Stimulated activated CD4-positive, alpha-beta T cell treated with anti-CD3 and anti-CD28 coated beads, TNF-alpha, amount 100 ng/mL, for 4 hours (primary cell): ENCODE measurements at places on chromosomes 11 and 22.

DNA sequence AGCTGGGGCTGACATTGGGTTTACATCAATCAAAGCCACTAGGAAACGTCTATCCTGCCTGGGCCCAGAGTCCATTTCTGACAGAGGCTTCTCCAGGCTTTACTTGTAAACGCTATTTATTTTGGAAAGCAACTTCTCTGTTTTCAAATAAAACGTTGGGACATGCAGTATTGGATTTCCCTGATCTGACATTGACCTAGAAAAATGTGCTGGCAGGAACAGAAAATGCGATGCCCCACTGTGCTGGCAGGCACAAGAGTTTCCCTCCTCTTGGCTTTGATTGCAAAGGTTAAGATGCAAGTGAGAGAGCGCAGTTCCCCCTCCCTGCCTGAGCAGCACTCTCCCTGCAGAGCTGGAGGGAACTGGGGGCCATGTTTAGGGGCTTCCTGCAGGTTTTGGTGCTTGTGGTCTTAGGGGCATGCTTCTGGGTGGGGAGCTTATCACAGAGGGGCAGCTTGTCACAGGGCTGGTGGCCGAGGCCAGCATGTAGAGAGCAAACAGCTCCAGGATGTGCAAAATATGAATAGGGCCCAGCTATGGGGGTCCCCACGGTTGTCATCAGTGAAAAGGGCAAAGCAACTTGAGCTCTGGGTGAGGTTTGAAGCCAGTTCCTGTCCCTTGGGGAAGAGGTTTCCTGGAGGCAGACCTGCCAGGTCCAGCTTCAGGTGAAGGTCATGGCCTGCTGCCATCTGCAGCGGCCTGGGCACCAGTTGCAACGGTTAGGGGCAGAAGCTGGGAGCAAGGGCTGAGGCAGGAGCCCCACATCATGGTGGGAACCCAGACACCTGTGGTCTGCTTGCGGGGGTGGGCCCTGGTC is 42.3 kb upstream of the DKK3 start:
- DNase-seq, result no peak

- DNase-seq, result no peak
Observed at GRCh38 chr11:9769621-9770020, 105.7 kb downstream of the SWAP70 start.

- DNase-seq, result no peak
Observed at GRCh38 chr22:35986088-35986487, 42.5 kb downstream of the RBFOX2 start.

DNA sequence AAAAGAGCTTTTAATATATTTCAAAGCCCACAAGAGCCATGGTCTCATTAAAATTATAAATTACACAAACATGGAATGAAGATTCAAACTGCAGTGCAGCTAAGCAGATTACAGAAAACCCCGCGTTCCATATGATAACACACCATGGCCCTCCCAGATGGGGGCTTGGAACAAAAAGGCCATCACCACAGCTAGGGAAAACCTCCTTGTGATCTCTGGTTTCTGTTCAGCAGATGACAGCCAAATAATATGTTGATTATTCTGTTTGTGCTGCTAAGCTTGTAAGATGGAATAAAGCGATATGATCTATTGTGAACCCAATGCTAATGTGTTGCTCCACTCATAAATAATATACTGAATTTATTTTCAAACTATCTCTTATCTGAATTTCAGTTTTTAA is 28.5 kb downstream of the IMMP1L start:
- no peak for DNase-seq

DNA sequence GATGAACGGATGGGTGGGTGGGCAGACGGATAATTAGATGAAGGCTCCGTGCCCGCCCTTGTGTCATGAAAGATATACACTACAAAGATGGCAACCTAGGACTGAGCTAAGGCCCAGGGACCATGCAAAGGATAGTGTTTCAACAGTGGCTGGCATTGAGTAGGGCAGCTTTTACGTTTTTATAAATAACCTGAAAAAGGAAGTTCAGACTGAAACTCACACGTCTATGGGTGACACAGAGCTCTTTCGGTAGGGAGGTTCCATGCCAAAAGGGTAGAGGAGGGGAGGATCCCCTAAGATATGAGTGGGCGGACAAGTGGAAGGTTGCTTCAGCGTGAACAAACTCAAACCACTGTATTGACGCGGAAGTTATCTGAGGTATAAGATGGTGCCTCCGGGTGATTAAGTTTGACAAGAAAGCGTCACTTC is 90.5 kb downstream of the UBASH3B start:
- peak; percentile 54 for DNase-seq

- no peak for DNase-seq
Observed at GRCh38 chr22:24417200-24417599, 10.2 kb upstream of the ADORA2A start.

GRCh38 chr22:20550057-20550817 is 42.8 kb downstream of the MED15 start:
- no peak for DNase-seq

GRCh38 chr11:40293655-40294348 is 1165.7 kb downstream of the LRRC4C start:
- DNase-seq, result no peak

DNA sequence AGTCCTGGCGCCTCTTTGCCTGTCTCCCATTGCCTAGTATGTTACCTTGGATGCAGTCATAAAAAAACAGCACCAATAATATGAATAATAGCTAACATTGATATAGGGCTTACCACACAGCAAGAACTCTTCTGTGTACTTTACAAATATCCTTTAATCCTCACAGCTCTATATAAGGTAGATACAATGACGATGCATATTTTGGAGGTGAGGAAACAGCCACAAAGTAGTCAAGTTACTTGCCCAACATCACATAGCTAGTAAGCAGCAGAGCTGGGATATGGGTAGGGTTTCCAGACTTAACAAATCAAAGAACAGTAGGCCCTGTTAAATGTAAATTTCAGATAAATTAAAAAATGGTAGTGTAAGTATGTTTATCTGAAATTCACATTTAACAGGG is 128.8 kb downstream of the ST3GAL4 start:
- no peak for DNase-seq

DNA sequence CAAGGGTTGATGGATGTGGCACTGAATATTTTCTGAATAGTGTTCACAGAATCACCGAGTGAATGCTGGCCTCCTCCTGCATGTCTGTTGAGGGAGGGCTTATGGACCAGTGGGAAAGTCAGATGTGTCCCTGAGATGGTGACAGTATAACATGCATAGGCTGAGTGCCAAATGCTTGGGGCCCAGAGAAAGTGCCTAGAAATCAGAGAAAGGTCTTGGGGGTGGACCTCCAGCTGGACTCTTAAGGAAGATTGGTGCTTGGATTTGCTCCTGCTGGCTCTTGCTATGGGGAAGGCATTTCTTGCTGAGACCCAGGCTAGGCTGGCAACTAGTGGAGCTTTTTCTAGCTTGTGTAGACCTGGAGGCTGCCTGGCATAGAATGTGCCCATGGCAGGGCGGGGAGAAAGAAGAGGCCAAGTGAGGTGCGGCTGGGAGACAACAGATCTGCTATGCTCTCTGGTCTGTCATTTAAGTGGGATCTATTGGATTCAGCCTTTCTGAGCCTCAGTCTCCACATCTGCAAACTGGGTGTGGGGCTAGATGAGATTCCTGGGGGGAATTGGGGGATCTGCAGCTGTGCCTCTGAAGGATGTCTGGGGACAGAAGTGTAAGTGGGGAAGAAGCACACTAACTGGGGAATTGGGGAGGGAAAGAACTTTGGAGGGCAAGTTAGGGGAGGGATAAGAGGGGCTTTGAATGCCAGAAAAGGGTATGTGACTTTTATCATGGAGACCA is 27.4 kb downstream of the ZNRF3 start:
- no peak for DNase-seq

DNA sequence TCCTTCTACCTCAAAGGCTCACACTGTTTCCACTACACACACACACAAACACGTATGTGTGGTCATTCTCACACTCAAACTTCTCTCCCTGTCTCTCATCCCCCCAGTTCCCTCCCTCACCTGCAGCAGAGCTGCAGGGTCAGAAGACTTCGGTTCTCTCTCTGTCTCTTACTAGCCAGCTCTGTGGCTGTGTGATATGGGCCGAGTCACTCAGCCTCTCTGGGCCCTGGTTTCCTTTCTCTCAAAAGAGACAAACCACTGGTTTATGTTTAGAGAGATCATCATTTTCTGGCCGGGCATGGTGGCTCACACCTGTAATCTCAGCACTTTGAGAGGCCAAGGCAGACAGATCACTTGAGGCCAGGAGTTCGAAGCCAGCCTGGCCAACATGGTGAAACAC is 21.1 kb downstream of the TSPAN18 start:
- no peak for DNase-seq

- DNase-seq, result no peak
Observed at GRCh38 chr22:29715705-29716104, 4.1 kb upstream of the CABP7 start.

- DNase-seq, result no peak
Observed at GRCh38 chr22:19641983-19642451, 72.3 kb upstream of the SEPTIN5 start.

DNA sequence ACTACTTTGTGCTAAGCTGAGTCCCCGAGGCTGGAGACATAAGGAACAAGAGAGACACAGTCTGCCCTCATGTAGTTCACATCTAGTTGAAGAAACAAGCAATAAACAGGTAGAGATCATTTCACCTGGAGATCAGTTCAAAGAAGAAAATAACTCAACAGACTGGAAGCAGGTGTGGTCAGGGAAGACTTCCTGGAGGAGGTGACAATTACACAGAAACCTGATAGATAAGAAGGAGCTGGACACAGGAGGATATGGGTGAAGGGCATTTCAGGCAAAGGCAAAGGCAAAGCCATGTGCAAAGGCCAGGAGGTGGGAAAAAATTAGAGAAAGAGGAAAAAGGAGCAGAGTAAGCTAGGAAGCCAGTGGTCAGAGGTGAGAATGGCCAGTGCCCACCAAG is 115.6 kb downstream of the MN1 start:
- no peak for DNase-seq

DNA sequence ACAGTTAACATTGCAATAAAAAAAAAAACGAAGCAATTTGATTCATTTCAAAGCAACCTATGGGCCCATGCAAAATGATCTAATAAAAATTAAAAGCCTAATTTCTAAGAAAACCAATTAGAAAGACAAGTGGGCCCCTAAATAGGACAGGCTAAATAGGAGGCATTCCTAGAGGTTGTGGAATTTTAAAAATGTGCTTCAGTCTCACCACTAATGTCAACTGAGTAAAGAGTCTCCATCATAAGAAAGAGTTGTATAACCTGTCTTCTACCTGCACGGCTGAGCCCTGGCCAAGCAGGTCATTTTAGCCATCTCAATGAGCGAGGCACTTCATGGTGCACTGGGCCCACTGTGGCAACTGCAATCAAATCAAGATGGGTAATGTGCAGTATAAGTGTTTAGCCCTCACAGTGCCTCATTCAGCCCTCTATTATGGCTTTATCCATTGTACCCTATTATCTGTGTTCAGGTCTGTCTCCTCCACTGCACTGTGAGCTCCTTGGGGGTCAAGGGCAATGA is 76.4 kb downstream of the PRSS23 start:
- DNase-seq, result no peak

GRCh38 chr22:33063611-33064010 is 5.4 kb upstream of the SYN3 start:
- DNase-seq, result no peak

GRCh38 chr11:62427630-62428233 is 8.9 kb downstream of the SCGB1A1 start:
- no peak for DNase-seq

DNA sequence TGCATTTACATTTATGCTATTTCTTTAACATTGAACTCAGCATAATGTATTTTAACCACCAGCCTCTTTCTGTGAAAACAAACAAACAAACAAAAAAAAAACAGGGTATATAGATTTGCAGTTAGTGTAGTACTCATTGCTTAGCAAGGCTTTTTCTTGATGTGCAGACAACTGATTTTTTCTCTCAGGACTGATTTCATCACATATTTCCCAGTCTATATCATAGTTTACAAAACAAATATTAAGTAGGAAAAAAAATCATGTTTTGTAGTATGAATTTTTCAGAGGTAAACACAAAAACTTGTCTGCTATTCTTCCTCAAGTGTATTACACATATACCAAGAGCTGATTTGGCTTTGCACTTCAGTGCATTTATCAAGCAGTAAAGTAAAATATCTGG is 123.0 kb downstream of the PDE3B start:
- no peak for DNase-seq

DNA sequence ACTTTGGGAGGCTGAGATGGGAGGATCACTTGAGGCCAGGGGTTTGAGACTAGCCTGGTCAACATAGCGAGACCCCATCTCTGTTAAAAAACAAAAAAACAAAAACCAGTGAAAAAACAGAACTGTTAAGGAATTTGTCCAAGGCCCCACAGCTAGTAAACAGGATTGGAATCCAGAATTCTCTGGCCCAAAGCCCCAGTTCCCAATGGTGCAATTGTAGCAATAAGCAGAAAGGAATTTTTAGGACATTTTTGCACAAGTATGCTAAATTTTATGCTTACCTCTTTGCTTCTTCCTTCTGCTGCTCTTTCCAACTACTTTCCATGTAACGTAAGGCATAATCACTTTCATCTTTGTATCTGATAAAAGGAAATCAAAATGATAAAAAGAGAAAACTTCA is 11.6 kb downstream of the MISFA start:
- DNase-seq, result no peak

DNA sequence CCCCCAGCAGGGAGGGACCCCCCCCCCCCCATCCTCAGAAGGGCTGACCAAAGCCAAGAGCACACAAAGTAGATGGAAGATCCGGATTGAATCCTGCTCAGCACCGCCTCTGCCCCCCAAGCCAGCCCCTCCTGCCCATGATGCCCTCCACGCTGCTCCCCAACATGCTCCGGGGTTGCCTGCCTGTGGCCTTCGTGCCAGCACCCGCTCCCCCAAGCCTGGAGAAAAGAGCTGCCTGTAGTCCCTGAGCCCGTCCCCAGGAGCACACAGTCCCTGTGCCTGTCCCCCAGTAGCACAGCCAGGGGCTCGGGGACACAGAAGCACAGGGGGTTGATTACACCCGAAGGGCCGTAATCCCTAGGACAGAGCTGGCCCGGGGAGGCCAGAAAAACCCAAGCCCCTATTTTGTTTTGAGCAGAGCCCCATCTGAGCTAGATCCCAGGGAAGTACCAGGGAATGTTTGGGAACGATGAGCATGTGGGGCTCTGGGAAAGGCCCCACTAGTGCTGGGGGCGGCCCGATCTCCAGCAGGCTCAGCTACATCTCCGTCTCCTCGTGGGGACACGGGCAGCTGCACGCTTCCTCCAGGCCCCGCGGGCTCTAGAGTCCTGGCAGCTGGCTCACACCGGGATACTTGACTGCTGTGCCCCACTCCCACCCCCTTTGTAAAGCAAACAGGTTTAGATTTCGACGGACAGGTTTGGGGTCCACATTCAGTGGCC is 66.7 kb downstream of the PHF21B start:
- DNase-seq, result no peak
